Osteoblast (primary cell): ENCODE measurements at places on chromosomes 2 and 18.

DNA sequence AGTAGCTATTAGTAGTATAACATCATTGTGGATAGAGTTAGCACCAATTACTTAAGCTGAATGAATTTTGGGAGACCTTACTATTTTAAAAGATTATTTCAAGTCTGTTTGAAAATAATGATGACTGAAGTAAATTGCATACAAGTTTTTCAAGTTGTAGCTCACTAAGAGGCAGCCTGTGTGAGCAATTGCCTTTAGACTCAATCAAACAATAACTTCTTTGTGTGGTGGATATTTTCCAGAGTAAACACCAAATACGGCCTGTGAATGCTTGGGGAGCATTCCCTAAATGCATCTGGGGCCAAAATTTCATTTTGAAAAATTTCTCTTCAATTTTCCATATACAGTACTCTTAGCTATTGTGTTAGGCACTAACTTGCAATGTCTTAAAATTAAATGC is 7.9 kb downstream of the SERPINB12 start:
- DNase-seq = no peak

GRCh38 chr2:168731616-168732015 is 70.8 kb upstream of the NOSTRIN start:
- DNase-seq = no peak

GRCh38 chr2:46180189-46180588 is 117.0 kb upstream of the EPAS1 start:
- DNase-seq = no peak

- no peak for DNase-seq
These were observed 154.9 kb upstream of the KYNU start for GRCh38 chr2:142722569-142722968.
